NCI-H460 (cell line): ENCODE measurements at places on chromosomes 13 and 19.

- no peak for DNase-seq
Observed at GRCh38 chr19:39200803-39201115, 3.3 kb downstream of the SYCN start.

DNA sequence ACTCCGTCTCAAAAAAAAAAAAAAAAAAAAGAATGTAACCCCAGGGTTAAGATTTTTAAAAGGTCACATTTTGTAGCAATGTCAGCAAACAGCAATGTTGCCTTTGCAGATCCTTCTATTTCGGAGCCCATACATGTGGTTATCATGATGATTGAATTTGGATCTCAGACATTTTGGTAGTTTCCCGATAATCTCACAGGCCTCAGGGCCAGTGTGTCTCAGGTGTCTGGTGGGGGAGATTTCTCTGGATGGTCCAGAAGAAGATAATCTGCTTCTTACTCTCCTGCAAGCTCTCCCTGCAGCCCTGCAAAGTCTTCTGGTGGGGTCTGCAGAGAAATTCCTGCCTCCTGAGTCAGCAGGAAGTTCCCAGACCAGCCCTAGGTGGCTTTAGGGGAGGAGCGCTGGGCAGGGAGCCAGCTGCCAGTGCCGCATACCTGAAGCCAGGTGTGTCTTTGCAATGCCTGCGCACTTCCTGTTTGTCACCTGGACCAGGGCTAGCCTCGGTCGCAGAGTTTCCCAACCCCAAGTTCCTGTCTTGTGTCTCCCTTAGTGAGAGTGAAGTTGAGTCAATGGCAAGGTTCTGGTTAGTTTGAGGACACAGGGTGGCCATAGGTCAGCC is 1.4 kb downstream of the SH2D3A start:
- DNase-seq, result no peak

DNA sequence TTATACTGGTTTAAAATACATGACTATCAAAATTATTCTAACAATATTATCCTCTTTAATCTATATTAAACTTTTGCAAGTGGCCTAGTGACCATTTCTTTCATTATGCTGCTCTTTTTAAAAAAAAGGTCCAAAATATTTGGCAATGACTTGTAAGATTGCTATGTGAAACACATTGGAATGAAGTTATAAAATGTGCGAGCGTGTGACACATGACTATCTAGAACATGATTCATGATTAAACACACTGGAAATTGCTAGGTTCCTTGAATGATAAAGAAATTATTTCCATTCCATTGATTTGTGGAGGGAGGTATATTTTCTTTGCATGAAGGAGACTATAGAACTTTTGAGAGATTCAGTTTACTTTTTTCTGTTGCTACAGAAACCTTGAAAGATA is 739.1 kb downstream of the DIAPH3 start:
- no peak for DNase-seq

DNA sequence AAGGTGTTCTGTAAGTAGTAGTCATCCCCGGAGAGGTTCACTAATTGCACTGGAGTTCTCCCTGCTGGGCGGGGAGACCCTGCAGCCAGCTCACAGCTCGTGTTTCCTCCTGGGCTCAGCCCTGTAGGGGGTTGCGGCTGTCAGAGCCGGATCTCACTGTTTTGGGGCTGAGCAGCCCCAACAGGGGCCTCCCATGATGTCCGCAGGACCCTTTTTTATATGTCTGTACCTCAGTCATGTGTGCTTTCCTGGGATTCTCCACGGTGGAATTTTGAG is 130.2 kb upstream of the MCF2L start:
- no peak for DNase-seq

- DNase-seq, result no peak
Observed at GRCh38 chr13:104553896-104554295, 1487.7 kb upstream of the SLC10A2 start.

GRCh38 chr19:1929021-1929742 is 11.8 kb upstream of the CSNK1G2 start:
- DNase-seq, result peak; percentile 51

GRCh38 chr13:48624858-48625257 is 28.9 kb upstream of the CYSLTR2 start:
- no peak for DNase-seq

- no peak for DNase-seq
Observed at GRCh38 chr19:55312621-55313512, 12.3 kb downstream of the TMEM150B start.

DNA sequence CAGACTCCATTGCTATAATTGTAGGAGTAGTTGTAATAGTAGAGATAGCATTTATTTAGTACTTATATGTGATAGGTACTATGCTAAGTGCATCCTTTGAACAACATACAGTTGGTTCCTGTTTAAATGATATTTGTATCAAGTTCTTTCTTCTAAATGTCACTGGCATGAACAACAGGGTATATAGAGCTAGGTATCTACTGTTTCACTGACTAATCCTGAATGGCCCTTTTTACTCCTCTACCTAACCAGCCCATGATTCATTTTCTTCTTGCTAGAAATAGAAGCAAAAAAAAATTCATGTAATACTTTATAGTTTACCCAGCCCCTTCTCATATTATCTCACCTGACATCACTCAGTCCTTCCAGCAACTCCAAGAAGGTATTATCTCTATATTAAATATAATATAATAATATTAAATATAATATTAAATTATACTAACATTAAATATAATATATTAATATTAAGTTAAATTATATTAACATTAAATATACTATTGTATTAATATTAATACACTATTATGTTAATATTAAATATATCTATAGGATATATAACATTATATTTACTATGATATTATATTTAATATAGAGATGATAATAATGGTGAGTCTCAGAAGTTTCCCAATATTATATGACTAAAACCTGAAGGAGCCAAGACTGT is 74.2 kb downstream of the FRY start:
- no peak for DNase-seq

GRCh38 chr13:52447815-52448552 is 2.5 kb downstream of the VPS36 start:
- no peak for DNase-seq

GRCh38 chr13:49530457-49530856 is 34.7 kb downstream of the PHF11 start:
- no peak for DNase-seq
